Heart left ventricle (tissue), 16 donors: ENCODE measurements at places on chromosomes 5 and 9. TPM values are rescaled to one million over a fixed set of nuclear protein-coding genes. Genes with fewer than 3 reads are reported as not detected.

Gene SLC36A2
- 0.15 TPM for polyA plus RNA-seq

Gene CARD9
- polyA plus RNA-seq = 0.69 TPM

Gene PCDHGA4
- polyA plus RNA-seq = 5.1 TPM

Gene PITX1
- polyA plus RNA-seq = 0.03 TPM

Gene PCDHA1
- polyA plus RNA-seq = not detected

Gene ITGA2
- 0.23 TPM for polyA plus RNA-seq

Gene SMIM33
- not detected for polyA plus RNA-seq

Gene SGTB
- 2.4 TPM for polyA plus RNA-seq

Gene KCNMB1
- 1.2 TPM for polyA plus RNA-seq

Gene KCNT1
- 0.21 TPM for polyA plus RNA-seq

Gene SPOUT1
- polyA plus RNA-seq = 14.2 TPM

Gene BSPRY
- 3.8 TPM for polyA plus RNA-seq

Gene PPP2CA
- polyA plus RNA-seq = 59.7 TPM

Gene TNFSF15
- polyA plus RNA-seq = 0.03 TPM

Gene CREB3
- polyA plus RNA-seq = 49.4 TPM

Gene PCDHGC4
- polyA plus RNA-seq = 0.39 TPM

Gene POU5F2
- 0.27 TPM for polyA plus RNA-seq

Gene DOK3
- 1.1 TPM for polyA plus RNA-seq

Gene NIPAL4
- polyA plus RNA-seq = not detected

Gene SLC25A48
- polyA plus RNA-seq = 0.38 TPM

Gene HNRNPK
- 127 TPM for polyA plus RNA-seq

Gene ACTBL2
- not detected for polyA plus RNA-seq

Gene SLC34A3
- polyA plus RNA-seq = not detected

Gene PTGES2
- 143 TPM for polyA plus RNA-seq

Gene EIF4E1B
- not detected for polyA plus RNA-seq

Gene CDKN2B-AS1
- polyA plus RNA-seq = not detected

Gene LCN15
- polyA plus RNA-seq = 2.4 TPM

Gene IFNA7
- polyA plus RNA-seq = not detected

Gene CMYA5
- 425 TPM for polyA plus RNA-seq

Gene MOB3B
- polyA plus RNA-seq = 0.95 TPM

Gene SIMC1
- 2.2 TPM for polyA plus RNA-seq

Gene ANKRD34B
- not detected for polyA plus RNA-seq

Gene LOX
- 1.1 TPM for polyA plus RNA-seq

Gene FCN1
- polyA plus RNA-seq = 3.2 TPM

Gene MUSK
- 0.23 TPM for polyA plus RNA-seq

Gene OR1Q1
- polyA plus RNA-seq = not detected

Gene NRARP
- 4.2 TPM for polyA plus RNA-seq

Gene SMIM3
- polyA plus RNA-seq = 16.0 TPM

Gene DAB2
- polyA plus RNA-seq = 9.5 TPM

Gene IL9
- polyA plus RNA-seq = not detected

Gene CTXN3
- polyA plus RNA-seq = not detected

Gene C9
- not detected for polyA plus RNA-seq

Gene PRUNE2
- polyA plus RNA-seq = 0.65 TPM

Gene SLC1A3
- polyA plus RNA-seq = 153 TPM

Gene PCDHB14
- polyA plus RNA-seq = 0.91 TPM

Gene PDZD2
- 28.3 TPM for polyA plus RNA-seq

Gene IGFBPL1
- not detected for polyA plus RNA-seq

Gene PGM5
- 81.7 TPM for polyA plus RNA-seq

Gene C9orf153
- 0.50 TPM for polyA plus RNA-seq

Gene SHROOM1
- polyA plus RNA-seq = 2.0 TPM

Gene TIMD4
- not detected for polyA plus RNA-seq

Gene OGN
- 3.5 TPM for polyA plus RNA-seq

Gene NPR2
- 10.2 TPM for polyA plus RNA-seq

Gene ANKDD1B
- polyA plus RNA-seq = 0.19 TPM

Gene VLDLR
- 15.1 TPM for polyA plus RNA-seq

Gene KLHL9
- polyA plus RNA-seq = 12.6 TPM

Gene BRINP1
- 0.38 TPM for polyA plus RNA-seq

Gene PDE6A
- polyA plus RNA-seq = 0.08 TPM

Gene IFNA2
- not detected for polyA plus RNA-seq

Gene CA9
- 0.54 TPM for polyA plus RNA-seq
